ENCODE measurements at places on chromosomes 2 and 18.

DNA sequence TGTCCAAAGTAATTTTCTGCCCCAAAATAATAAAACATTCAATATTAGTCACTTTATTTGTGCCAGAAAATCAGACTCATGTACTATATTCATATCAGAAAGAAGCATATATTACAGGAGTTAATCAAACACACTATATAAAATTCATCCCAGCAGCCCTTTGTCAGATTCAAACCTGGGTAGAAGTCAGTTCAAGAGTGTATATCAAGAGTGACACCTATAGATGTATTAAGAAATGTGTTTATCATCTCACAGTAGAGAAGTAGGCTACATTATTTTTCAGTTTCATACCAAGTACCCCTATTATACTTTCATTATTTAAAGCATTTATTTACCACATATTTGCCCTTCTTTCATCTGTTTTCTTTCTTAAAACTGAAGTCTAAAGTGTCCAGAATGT is 193.2 kb upstream of the DDX18 start:
- DNase-seq = no peak

- no peak for DNase-seq
Measured at GRCh38 chr2:129178356-129178755, 801.1 kb upstream of the RAB6C start.

GRCh38 chr2:127410871-127411652 is 7.2 kb upstream of the PROC start:
- no peak for DNase-seq

- DNase-seq = no peak
Measured at GRCh38 chr2:108316461-108317258, 28.0 kb downstream of the SULT1C2 start.

GRCh38 chr2:18077704-18078103 is 199.2 kb downstream of the KCNS3 start:
- DNase-seq = no peak

GRCh38 chr2:204110338-204110741 is 173.8 kb downstream of the ICOS start:
- no peak for DNase-seq

- no peak for DNase-seq
Measured at GRCh38 chr2:23513245-23513871, 128.4 kb downstream of the KLHL29 start.

DNA sequence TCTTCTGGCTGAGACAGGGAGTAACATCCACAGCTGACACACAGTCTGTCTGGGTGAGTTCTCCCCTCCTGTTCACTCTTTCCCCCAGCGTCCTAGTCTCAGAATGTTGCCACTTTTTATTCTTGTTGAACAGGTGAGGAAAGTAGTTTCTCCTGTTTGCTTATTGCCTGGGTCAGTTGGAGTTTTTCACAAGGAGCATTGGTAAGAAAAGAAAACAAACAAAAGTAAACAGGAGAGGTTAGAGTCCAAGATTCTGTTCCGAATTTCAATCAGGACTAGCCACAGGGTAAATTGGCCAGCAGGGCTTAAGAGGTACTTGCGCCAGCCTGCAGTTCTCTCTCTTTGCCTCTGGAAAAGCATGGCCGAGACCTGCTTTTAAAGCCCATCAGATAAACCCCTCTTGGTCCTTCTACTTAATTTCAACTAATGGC is 255.0 kb upstream of the EPAS1 start:
- no peak for DNase-seq

DNA sequence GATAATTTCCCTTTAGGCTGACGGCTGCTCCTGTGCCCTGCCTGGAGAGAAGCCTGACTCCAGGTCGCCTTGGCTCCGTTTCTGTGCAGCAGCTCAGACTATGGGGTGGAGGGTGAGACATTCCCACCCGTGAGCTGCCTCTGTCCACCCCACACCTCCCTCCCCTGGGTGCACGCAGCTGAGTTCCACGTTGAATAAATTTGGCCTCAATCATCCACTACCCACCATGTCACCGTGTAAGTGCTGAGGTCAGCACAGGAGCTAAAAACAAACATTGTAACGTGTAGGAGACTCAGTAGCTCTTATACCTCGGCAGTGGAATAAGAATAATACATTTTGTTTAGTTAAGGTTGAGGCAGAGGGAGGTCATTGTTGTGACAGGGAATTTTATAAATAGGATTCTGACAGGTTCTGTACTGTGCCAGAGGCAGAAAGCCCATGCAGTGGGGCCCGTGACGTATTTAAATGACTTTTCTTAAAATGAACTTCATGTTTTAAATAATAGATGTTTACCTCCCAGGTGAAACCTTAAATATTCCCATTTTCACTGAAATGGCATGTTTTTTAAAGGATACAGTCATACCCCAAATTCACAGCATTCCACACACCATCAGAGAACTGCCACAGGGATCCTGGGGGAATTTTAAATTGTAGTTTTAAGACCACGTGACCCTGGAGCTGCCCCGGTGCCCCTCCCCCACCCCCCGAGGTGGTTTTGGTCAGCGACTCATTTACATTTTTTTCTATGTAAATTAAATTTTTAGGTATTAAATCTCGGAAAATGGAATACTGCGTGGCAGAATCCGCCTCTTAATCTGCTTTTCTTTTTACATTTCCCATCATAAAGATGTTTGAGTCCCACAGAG is 50.2 kb downstream of the NFATC1 start:
- DNase-seq = no peak

- no peak for DNase-seq
Measured at GRCh38 chr2:221473451-221473850, 98.7 kb downstream of the EPHA4 start.

All from NCI-H1092 (cell line).